ENCODE measurements at places on chromosomes 2 and 18. TPM values are rescaled to one million over a fixed set of nuclear protein-coding genes. Genes with fewer than 3 reads are reported as not detected.
A peak's percentile ranks its signal among the peaks of the same experiment; 100 is the strongest.

GRCh38 chr2:68885811-68886075, 14.5 kb upstream of the BMP10 start:
- DNase-seq = no peak

GRCh38 chr2:108279468-108279867, 9.2 kb upstream of the SULT1C2 start:
- DNase-seq = no peak

GRCh38 chr2:136383167-136383566, 265.2 kb upstream of the CXCR4 start:
- DNase-seq = no peak

GRCh38 chr2:85759257-85759613, 5.4 kb downstream of the ATOH8 start:
- DNase-seq = no peak

DNA sequence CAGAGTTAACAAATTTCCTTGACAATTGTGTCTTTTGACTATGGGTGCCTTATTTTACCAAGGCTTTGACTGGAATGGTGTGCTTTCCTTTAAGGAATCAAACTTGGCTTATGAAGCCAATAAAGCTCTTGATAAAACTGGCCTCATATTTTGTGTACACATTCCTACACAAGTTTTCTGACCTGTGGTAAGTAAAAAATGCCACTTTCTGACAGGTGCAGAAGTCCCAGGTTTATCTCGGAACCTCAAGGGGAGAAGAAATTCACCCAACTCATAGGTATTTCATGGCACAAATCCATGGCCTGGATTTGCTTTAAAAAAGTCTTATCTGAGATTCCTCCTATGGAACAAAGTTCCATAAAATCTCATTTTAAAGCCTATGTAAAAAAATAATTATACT, 880.6 kb upstream of the LRATD1 start:
- DNase-seq = no peak

DNA sequence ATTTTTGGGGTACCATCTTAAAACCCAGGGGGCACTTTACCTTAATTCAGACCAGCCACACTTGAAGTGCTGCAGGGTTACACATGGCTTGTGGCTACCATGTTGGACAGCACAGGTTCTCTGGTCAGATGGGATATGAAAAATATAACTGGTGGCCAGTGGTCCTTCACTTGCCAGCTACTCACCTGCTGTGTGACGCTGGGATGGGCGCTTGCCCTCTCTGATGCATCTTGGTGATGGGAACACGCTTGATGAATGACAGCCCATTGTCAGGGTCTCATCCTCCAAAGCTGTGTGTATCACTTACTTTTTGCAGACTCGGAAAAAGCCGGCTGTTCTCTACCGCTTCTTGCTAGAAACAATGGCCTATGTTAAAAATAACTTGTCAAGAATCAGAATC, 22.5 kb downstream of the HJURP start:
- no peak for DNase-seq

Gene L3MBTL4
- total RNA-seq = 0.47 TPM

Gene CTLA4
- total RNA-seq = 49.8 TPM

- DNase-seq = no peak
Observed at GRCh38 chr18:9359796-9360195, 25.2 kb downstream of the TWSG1 start.

GRCh38 chr2:215930505-215931253, 82.7 kb downstream of the MREG start:
- DNase-seq = no peak

- DNase-seq = no peak
Observed at GRCh38 chr2:9081750-9082149, 78.3 kb upstream of the MBOAT2 start.

- DNase-seq = no peak
Observed at GRCh38 chr2:100928235-100928634, 73.9 kb upstream of the RPL31 start.

- peak; percentile 89 for DNase-seq
Observed at GRCh38 chr18:70659036-70659925, 370.4 kb downstream of the SOCS6 start.

Gene DOK1
- 6.0 TPM for total RNA-seq

- DNase-seq = no peak
Observed at GRCh38 chr2:75710220-75710576, 517 bp downstream of the GCFC2 start.

DNA sequence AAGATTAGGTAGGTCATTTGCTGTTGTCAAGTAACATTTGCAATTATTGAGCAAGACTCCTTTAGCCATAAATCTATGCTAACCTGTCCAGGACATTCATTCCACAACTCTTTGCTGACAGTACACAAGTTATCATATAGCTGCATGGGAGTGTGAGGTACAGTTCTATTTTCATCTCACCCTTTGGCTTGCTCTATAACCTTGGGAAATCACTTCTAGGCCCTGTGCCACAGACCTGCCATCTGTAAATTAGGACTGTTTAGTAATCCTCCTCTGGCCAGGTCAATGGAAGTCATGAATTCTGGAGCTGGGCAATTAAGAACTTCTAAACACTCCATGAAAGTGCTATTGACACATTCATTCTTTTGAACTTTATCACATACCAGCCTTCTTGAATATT, 34.6 kb upstream of the PAIP2B start:
- no peak for DNase-seq

DNA sequence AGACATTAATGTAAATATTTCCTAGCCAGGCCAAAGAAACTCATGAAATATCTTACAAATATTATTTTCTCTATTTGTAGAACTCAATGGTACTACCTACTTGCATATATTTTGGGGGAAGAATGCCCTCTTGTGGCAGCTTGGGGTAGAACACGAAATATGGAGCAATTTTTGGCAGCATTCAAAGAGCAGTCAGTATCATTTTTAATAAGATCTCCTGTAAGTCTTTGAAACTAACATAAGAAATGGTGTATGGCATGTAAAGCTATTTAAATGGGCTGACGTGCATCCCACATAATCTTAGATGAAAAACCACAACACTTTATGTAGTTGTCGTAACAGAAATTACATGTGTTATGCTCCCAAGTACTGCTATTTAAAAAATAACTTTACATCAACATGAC, 62.3 kb upstream of the CCDC195 start:
- peak; percentile 46 for DNase-seq

GRCh38 chr18:36593641-36594040, 235.2 kb downstream of the TPGS2 start:
- no peak for DNase-seq

GRCh38 chr2:218091746-218092145, 22.7 kb downstream of the RUFY4 start:
- no peak for DNase-seq

- DNase-seq = no peak
Observed at GRCh38 chr18:74532511-74533025, 1.7 kb upstream of the CNDP1 start.

Gene KCNF1
- not detected for total RNA-seq

GRCh38 chr2:6355886-6356761, 509.6 kb downstream of the CMPK2 start:
- DNase-seq = no peak

Gene CCDC68
- total RNA-seq = not detected

Gene CAVIN2
- total RNA-seq = 0.14 TPM

Gene ATF2
- 44.8 TPM for total RNA-seq

GRCh38 chr2:67156796-67157195, 240.3 kb upstream of the ETAA1 start:
- no peak for DNase-seq

DNA sequence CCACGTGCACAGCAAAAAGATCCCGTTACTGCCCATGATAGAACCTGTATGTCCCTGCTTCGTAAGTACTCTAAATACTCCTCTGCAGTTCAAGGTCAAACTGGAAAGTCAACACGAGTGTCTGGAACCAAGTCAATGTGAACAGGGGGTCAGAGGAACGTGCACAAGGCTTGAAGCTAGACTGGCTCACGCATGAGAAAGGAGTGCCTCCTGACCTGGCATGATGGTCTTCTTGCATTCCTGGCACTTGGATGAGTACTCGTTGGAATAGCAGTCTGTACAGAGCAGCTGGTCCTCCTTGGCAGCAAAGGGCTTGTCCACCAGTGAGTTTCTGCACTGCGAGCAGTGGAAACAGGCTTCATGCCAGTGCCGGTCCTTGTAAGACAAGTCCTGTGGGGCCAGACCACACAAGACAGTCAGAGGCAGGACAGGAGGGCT, 25.5 kb downstream of the FHL2 start:
- no peak for DNase-seq

GRCh38 chr2:231482806-231483391, 18.6 kb upstream of the NCL start:
- DNase-seq = peak; percentile 66

Gene MROH2A
- total RNA-seq = not detected

DNA sequence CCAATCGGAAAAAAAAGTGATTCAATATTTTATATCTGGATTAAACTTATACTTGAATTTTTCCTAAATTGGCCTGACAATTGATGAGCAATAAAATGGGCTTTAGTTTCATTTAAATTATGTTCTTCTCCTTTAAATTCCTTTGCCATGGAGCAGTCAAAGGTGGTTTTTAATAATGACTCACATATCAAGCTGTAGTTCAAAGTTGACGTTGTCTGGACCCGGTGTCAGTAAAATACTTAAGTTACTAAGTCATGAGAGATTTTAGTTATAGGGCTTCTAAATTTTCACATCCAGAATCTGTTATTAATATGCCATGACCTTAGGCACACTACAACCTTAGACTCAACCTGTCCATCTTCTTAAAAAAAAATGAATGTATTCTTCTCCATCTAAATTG, 62.5 kb downstream of the CDH2 start:
- DNase-seq = no peak

Gene ZNF804A
- not detected for total RNA-seq

GRCh38 chr18:61677435-61677970, 215.3 kb downstream of the RNF152 start:
- no peak for DNase-seq

GRCh38 chr2:47239119-47239969, 84.2 kb upstream of the STPG4 start:
- no peak for DNase-seq

GRCh38 chr2:24016853-24017703, 7.2 kb downstream of the MFSD2B start:
- DNase-seq = no peak

DNA sequence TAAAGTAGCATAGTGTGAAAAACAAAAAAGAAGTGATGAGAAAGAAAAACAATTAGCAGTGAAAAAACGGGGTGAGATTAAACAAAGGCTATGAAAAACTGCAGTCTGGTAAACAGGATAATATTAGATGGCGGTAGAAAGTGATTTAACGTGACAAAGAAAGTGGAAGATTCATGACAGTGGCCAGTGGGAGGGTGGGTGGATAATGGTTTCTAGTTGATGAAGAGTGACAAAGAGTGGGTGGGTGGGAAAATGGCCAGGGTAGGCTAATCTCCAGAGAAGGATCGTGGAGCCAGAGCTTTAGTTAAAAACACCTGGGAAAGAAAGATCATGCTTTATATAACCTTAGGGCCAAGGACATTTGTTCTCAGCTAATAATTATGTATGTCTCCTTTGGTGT, 1667.8 kb downstream of the LRP1B start:
- DNase-seq = no peak

Gene SATB2
- not detected for total RNA-seq

DNA sequence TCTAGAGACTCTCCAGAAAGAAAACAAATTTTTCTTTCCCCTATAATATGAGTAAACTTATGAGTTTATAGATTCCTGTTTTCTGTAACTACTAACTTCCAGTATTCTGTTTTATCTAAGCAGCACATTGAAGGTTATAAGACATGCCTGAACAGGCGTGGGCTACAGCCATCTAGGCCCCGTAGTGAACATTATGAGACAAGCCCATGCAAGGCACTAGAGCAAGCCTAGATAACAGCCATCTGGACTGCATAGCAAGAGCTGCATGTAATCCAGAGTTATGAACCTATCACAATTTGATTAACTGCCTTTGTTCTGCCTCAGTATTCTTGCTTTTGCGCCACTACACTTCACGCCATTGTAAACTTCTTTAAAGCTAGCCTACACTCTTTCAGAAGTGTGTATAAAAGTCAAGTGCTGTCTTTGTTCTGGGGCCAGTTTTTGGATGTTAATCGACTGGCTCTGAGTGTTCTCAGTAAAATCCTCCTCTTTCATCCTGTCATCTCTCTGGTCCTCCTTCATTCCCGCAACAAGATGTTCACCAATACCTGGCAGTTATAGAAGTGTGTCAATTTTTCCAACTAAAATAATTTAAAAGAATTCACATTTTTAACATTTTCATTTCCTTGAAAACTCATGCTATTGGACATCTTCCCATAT, 3.0 kb upstream of the SULT1C3 start:
- DNase-seq = no peak

GRCh38 chr2:60885683-60886082, 4.3 kb downstream of the REL start:
- DNase-seq = peak; percentile 23

DNA sequence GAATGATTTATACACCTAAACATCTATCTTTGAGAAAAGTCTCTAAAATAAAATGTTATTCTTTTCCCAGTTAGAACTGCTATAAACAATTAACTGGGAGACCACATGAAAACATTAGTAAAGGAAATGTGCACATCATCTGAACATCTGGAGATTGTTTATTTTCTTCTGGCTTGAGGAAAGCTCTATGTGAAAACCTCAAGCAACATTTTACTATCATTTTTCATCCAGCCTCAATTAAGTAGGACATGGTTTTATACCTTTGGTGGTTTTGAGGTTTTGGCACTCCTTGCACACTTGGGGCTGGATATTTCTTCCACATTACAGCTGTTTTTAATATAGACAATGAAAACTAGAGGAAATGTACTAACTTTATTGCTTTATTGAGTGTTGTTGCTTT, 609.5 kb upstream of the SLC8A1 start:
- no peak for DNase-seq

DNA sequence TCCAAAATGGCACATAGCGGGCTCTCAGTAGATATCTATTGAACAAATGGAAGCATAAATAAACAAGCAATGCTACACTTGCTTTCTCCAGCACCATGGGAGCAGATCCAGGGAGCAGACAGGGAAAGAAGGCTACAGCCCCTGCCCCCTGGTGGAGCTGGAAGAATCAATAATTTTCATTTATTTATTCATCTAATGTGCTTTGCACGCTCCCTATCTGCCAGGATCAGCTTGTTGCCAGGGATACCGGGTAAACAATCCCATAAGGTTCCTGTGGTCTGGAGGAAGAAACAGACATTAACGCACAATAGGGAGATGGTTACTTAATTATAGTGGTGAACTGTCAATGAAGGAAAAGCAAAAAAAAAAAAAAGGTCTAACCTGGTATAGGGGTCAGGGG, 40.1 kb upstream of the CLASP1 start:
- DNase-seq = no peak

- DNase-seq = no peak
Observed at GRCh38 chr2:176931588-176932563, 280.7 kb upstream of the HNRNPA3 start.

GRCh38 chr2:236557306-236558030, 12.2 kb upstream of the ACKR3 start:
- no peak for DNase-seq

GRCh38 chr2:102538491-102538890, 65.5 kb downstream of the SLC9A4 start:
- DNase-seq = no peak
